ENCODE measurements at places on chromosomes 6 and 20.

DNA sequence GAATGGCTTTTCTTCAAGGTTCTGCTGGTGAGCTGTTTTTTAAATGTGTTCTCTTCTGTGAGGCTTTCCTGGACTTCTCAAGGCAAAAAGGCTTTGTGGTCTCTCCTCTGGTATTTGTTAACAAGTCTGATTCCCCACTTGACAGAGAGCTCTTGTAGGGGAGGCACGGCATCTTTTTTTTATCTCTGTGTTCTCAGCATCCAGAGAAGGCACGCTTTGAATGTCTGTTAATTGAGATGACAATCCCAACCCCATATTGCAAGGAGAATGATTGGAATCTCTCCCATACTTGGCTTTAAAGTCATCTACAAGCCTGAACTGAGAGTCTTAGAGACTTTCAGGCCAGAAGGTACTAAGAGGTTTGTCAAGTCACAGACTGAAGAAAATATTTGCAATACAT is 22.6 kb downstream of the EDN1 start:
- no peak for DNase-seq

DNA sequence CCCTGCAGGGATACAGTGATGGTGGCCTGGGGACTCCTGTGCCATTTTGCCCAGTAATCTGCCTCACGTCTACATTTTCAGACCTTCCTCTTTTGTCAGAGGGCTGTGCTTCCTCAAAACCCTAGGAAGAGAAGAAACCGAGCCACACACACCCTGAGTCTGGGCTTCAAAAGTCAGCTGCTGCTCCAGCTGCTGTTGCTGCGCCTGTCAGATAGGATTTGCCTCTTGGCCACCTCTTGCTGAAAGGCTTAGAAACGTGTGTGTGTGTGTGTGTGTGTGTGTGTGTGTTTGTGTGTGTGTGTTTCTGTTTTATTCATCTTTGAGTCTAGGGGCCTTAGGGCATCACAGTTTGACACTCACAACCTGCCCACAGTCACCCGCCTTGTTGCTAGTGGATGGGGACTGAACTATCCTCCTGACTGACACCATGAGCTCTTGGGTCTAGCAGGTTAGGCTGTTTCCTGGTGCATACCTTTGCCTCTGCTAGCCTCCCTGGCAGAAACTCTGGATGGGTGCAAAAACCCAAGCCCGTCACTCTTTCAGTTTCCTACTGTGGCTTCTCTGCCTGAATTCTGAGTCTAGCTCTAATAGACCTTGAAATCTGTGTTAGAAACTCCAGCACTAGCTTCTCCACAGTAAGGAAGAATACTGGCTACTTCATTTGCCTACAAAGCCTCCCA is 94.9 kb upstream of the CEP85L start:
- peak; percentile 86 for DNase-seq

GRCh38 chr20:61979701-61980635 is 85.7 kb downstream of the TAF4 start:
- no peak for DNase-seq

GRCh38 chr6:14676977-14677781 is 559.6 kb downstream of the CD83 start:
- DNase-seq = no peak

GRCh38 chr6:13461307-13461706 is 26.1 kb downstream of the GFOD1 start:
- DNase-seq = no peak

- peak; percentile 67 for DNase-seq
These were observed 118.9 kb upstream of the SMLR1 start for GRCh38 chr6:130708338-130708737.

DNA sequence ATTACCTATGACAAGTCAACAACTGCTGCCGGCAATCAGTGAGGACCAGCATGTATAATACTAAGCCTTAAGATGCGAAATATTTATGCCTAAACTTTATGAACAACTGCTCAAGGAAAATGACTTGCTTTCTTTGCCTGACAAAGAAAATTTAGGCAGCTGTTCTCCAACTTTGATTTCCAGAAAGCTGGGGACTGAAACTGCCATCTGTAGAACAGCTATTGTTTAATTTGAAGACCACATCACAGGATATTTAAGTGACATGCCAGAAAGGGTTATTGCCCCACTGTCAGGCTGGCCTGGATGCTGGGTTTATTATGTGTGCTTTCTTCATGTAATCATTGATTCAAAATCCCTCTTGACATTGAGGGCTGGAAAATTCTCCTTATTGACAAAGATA is 153.9 kb upstream of the ENPP5 start:
- DNase-seq = no peak

- DNase-seq = no peak
These were observed 17.4 kb downstream of the NKX2-2 start for GRCh38 chr20:21496452-21496851.

GRCh38 chr6:154899824-154900463 is 95.2 kb upstream of the TIAM2 start:
- no peak for DNase-seq

GRCh38 chr6:1346558-1347091 is 34.7 kb downstream of the FOXQ1 start:
- DNase-seq = no peak

GRCh38 chr6:141483598-141484061 is 649.1 kb upstream of the GJE1 start:
- DNase-seq = peak; percentile 94

- no peak for DNase-seq
These were observed 64.1 kb downstream of the FAM50B start for GRCh38 chr6:3913077-3913957.

DNA sequence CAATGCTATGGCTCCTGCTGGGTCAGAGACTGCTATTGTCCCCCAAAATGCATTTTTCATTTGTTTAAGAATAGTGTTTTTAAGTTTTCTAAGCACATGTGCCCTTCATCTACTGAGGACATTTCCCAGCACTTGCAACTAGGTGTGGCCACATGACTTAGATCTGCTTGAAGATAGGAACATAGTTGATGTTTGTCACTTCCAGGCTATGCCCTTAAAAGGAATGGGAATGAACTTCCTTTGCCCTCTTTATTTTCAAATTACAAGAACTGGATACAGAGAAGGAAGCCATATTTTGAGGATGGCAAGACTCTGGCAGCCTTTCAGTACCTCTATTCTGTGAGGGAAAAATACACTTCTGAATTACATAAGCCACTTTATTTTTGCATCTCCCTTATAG is 203.0 kb upstream of the TFAP2D start:
- no peak for DNase-seq

DNA sequence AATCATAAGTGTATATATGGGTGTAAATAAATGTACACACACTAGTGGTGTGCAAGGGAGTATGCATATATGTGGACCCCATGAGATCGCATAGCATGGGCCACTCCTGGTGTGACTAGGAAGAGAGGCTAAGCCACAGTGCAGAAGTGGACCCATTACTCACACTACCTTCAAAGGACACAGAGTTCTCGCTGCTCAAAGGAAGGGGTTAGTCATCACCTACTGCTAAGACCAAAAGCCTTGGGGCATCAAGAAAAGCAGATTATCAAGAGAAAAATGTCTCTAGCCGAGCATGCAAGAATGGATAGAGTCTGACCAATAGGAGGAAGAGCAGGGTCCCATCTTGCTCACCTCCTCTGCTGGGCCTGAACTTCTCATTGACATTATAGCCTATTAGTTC is 195.5 kb downstream of the MAFB start:
- no peak for DNase-seq

GRCh38 chr6:67129780-67130179 is 1422.8 kb upstream of the EYS start:
- no peak for DNase-seq

- DNase-seq = no peak
These were observed 153.6 kb upstream of the UST start for GRCh38 chr6:148593130-148593812.

All from bone marrow (tissue), 2 donors.